ENCODE measurements at places on chromosomes 2 and 18.
A peak's percentile ranks its signal among the peaks of the same experiment; 100 is the strongest.

- DNase-seq, result no peak
Measured at GRCh38 chr18:79404567-79404910, 8.8 kb downstream of the NFATC1 start.

GRCh38 chr2:186734957-186735734, 41.3 kb downstream of the FAM171B start:
- no peak for DNase-seq

DNA sequence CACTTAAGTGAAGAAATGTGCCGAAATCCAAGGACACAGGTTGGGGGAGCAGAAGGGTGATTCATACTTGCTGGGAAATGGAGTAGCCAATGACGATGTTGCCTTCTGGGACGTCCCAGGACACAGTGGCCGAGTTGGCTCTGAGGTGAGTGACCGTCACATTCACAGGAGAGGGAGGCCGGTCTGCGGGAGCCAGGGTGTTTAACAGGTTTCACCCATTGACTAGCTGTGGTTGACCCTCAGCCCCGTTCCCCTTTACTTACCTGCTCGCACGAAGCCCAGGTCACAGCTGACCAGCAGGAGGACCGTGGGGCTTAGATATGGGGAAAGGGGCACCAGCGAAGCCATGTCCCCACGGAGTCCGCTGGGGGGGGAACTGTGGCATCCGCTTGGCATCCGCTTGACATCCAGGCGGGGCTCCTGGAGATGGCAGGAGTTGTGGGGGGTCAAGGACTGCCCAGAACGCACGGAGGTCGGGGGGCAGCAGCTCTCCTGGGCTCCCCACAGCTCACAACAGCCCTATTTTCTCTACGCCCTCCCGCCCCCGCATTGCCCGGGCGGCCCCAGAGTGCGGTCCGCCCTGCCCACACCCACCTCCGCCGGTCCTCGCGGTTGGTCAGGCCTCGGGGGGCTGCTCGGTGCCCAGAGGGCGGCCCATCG, 586 bp downstream of the FNDC4 start:
- DNase-seq, result no peak

DNA sequence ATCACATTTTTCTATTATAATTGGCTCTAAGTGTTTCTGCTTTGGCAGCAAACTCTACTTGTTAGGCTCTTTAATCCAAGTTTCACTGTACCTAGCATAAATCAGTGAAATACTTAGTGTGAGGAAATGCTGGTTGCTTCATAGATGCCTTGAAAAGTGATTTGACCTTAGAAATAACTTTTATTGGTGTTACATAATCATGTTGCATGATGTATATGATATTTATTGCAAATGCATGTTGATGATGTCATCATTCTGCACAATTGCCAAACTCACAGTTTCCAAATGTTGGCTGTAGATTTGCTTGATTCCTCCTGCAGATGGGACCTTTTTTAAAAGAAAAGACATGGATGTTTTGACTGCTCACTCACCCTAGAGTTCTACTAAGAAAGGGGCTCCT, 137.6 kb upstream of the BCL2L11 start:
- DNase-seq, result no peak

GRCh38 chr2:235439959-235440662, 53.7 kb upstream of the AGAP1 start:
- no peak for DNase-seq

- DNase-seq, result no peak
Measured at GRCh38 chr2:214076527-214076926, 334.3 kb upstream of the VWC2L start.

DNA sequence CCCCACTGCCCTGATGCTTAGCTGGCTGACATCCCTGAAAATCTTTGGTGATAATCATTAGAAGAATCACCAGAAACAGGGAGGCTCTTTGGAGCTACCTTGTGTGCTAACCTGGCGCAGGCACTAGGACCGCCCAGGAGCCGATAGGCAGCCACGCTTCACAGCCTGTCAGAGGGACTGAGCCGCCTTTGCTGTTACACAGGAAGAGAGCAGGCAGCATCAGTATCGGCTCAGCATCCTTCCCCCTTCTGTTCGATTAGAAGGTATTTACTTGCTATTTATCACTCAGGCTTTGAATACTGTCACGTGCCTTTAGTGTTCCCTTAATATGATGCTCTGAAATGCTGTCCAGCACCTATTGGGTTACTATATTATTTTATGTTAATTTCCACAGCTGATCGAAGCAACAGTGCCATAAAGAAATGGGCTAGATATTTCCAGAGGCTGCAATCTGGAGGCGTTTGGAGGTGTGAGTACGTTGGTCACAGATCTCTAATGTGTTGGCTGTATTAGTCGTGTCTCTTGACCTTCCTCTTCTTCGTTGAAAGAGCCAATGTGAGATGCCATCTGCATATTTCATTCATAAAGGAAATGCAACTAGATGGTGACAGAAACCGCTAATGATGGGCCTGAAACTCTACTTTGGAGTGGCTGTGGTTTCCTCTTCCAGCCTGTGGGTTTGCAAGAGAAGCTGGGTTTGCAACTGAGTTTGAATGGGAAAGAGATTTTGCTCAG, 110.4 kb upstream of the RAB27B start:
- DNase-seq, result peak; percentile 83

- no peak for DNase-seq
Measured at GRCh38 chr2:198763793-198764192, 693.9 kb downstream of the SATB2 start.

DNA sequence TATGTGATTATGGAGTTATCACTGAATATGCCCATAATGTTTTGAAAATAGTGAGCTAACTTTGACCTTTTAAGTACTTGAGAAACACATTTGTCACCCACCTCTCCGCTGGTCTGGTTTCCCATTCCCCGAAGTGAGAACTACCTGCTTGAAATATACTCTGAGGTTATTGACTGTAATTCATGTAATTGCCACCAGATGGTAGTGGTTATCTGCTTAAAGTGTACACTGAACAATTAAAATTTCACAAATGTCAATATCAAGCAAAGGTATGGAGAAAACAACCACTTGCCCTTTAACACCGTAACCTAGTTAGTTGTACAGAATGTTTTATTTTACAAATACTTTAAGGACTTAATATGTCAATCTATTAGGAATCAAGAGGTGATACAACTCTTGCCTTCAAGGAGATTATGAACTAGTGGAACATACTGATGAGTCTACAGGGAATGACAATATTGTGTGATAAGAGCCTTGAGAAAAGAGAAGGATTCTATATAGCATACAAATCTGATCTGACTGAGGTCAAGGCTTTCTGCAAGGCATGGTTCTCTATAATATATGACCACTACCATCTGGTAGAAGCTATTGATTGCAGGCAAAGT, 316.8 kb upstream of the KCNH7 start:
- peak; percentile 20 for DNase-seq

DNA sequence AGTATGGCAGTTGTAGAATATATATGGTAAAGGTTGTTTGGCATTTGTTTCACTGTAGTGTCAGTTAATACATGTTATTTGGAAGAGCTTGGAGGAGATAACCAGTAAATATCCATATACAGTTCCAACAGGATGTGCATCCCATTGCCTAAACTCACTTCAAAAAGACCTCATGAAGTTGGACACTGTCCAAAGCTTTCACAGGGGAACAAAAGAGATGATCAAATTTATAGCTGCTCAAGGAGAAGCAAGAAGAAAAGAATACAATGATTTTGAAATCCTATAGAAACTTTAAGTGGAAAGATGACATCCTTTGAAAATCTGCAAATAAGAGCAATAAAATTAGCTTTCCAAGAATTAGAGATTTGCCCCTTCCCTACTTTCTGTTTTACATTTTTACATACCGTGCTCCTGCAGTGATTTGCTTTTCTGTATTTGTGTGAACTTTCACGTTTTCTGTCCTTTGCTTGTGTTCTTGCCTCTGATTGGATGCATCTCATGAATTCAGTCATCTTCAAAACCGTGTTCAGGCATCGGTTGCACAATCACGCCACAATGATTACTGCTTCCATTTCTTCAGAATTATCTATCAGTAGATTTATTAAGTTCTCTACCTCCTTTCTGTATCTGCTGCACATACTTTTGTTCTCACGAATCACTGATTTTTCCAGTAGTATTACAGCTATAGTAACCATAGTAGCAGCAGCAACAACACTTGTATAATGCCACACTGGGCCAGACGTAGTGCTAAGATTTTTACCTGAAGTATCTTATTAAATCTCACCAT, 83.8 kb downstream of the PARD3B start:
- DNase-seq, result no peak

GRCh38 chr2:226411727-226412360, 387.8 kb downstream of the IRS1 start:
- DNase-seq, result no peak

- DNase-seq, result no peak
Measured at GRCh38 chr2:155733091-155733853, 599.2 kb downstream of the NR4A2 start.

DNA sequence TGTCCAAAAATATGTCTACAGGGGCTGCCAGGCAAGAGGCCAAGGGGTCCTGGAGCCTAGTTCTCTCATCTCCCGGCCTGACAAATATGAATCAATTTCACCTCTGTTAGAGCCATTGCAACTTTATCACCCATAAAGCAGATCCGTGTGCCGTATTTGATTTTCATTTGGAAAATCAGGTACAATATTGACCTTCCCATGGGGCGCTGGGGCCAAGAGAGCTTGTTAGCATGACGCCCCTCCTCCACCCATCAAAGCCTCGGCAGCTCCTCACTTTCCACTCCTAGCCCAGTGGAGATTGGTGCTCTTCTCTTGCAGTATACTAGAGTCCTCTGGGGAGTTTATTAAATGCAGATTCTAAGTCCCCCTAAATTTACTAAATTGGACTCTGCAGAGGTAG, 96.8 kb downstream of the CAPN13 start:
- DNase-seq, result no peak

DNA sequence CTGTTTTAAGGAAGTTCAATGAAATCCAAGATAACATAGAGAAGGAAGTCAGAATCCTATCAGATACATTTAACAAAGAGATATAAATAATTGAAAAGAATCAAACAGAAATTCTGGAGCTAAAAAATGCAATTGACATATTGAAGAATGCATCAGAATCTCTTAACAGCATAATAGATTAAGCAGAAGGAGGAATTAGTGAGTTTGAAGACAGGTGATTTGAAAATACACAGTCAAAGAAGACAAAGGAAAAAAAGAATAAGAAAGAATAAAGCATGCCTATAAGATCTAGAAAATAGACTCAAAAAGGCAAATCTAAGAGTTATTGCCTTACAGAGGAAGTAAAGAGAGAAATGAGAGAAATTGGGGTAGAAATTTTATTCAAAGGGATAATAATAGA, 204.1 kb downstream of the SS18 start:
- DNase-seq, result no peak

GRCh38 chr18:58860747-58861231, 3.9 kb upstream of the ZNF532 start:
- DNase-seq, result no peak

DNA sequence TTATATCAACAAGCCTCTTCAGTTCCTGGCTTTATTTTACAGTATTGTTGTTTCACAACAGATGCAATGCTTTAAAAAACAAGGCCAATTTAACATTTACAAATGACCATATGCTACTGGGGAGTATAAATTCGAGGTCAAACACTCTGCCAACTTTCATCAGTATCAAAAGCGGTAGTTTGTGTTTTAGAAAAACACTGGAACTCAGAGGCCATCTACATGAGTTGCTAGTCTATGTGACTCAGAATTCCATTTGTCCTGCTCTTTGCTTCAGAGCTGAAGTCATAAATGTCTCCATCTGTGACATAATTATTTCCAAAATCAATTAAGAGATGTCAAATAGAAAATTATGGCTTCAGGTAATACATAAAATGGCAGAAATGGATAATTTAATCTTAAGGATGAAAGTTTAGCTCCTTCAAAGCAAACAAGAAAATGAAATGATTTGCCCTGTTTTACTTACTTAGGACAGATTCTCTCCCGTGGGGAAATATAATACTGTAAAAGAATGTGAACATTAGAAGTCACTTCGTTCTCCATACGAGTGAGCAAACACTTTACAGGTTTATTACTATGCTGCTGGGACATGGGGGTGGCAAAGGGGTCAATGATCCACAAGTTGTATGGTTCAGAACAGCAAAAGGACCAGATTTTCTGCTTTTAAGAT, 3.7 kb downstream of the MEX3C start:
- no peak for DNase-seq

GRCh38 chr2:55620123-55620779, 2.8 kb upstream of the PPP4R3B start:
- DNase-seq, result peak; percentile 48

DNA sequence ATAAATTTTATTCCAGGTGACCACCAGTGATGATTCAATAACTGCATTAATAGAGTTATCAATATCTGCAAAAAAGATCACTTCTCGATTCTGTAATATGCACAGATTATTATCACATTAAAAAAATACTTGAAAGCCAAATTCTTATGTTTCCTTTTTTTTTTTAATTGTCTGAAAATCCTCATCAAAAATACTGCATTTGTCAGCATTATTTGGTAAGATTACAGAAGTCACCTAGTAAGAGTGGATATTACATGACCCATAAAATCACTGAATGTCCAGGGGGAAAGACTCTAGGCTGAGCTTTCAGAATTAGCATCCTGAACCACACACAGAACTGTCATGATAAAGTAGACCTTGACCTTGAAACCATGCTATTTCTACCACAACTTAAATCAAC, 617.2 kb upstream of the CDH7 start:
- DNase-seq, result no peak

DNA sequence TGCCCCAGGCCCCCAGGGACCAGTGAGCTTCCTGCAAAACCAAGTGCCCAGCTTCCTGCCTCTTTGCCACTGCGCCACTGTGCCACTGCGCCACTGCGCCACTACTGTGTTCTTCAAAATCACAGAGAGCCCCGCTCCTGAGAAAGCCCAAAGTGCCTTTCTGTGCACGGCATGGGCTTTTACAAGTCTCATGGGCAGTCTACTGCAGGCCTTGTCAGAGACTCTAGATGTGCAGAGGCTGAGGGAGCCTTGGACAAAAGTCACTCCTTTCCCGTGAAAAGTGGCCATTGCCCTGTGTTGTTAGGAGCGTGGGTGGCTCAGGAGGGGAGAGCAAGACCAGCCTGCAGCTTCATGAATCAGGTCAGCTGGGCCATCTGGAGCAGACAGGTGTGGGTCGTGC, 180.5 kb downstream of the SMAD7 start:
- no peak for DNase-seq

- no peak for DNase-seq
Measured at GRCh38 chr18:22814329-22814703, 118.8 kb upstream of the RBBP8 start.

GRCh38 chr2:183495589-183496267, 371.5 kb downstream of the NUP35 start:
- no peak for DNase-seq

- DNase-seq, result no peak
Measured at GRCh38 chr2:40230707-40231432, 221.0 kb downstream of the SLC8A1 start.

GRCh38 chr2:234643407-234643806, 146.5 kb upstream of the ARL4C start:
- DNase-seq, result no peak

DNA sequence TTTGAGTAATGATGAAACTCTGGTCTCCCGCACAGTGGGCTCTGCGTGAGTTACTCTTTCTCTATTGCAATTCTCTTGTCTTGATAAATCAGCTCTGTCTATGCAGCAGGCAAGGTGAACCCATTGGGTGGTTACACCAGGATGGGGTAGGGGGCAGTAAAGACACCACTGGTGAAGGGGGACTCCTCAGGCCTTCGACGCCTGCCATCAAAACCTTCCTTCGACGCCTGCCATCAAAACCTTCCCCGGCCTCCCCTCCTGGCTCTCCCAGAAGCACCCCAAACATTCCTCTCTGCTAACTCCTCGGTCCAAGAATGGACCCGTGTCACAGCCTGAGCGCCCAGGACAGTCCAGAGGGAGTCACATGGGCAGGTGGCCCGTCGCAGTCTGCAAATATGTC, 4.8 kb upstream of the STARD7 start:
- DNase-seq, result no peak

Measured in activated CD4-positive, alpha-beta T cell treated with anti-CD3 and anti-CD28 coated beads, Interleukin-2, Interleukin-6, amounts not matched to agents 100 ng/mL and 50 ng/mL, durations not matched to agents 16 hours and 8 hours (primary cell).